ENCODE measurements at places on chromosomes 3 and 15.

DNA sequence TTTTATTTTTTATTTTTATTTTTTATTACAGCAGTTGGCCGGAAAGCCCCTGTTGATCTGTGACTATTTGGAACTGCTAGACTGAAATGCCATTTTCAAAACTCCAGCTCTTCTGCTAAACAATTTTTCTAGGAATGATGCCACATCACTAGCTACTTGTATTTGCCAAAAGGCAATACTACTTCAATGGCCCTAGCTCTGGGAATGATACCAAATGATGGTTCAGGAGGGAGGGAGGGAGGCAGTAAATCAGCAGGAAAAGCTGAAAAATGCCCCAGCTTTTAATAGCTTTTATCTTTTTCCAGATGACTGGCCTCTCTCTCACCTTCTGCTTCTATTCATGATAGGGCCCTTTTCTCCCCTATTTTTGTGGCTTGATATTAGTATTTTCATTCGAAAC lies 2.6 kb upstream of the CHL1 start:
- DNase-seq: no peak

DNA sequence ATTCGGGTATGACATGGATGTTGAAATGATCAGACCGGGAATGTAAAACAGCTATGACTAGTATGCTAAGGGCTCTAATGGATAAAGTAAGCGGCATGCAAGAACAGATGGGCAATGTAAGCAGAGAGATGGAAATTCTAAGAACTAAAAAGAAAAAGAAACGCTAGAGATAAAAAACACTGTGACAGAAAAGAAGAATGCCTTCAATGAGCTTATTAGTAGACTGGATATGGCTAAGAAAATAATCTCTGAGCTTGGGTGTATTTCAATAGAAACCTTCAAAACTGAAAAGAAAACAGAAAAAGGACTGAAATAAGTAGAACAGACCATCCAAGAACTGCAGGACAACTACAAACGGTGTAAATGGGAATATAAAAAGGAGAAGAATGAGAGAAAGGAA lies 101.2 kb downstream of the HES1 start:
- DNase-seq: peak; percentile 18

- DNase-seq: peak; percentile 69
Observed at GRCh38 chr15:80155001-80155377, 2.2 kb downstream of the FAH start.

DNA sequence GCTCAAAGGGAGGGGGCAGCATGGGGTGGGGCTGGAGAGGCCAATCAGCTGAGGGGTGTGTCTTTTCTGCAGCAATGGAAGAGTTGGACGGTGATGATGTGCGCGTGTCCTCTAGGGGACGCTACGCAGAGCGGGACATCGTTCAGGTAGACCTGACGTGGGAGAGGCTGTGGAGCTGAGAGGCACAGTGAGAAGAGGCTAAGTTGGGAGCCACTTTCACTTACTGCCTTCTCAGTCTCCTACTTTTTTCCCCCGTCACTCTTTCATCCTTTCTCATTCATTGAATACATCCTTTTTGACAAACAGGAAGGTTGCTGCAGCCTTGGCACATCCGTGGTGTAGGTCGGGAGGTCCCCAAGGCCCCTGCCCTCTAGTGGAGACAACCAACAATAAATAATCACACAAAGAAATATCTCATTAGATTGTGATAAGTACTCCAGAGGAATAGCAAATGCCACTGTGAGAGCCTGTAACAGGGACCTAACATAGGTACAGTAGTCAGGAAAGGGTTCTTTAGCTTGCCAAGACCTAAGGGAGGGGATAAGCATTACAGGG lies 4.4 kb upstream of the BRPF1 start:
- no peak for DNase-seq

- DNase-seq: peak; percentile 94
Observed at GRCh38 chr3:175777495-175777894, 918.4 kb downstream of the NAALADL2 start.
